MCF 10A (cell line): ENCODE measurements at places on chromosomes 13 and 19. TPM values are rescaled to one million over a fixed set of nuclear protein-coding genes. Genes with fewer than 3 reads are reported as not detected.
A peak's percentile ranks its signal among the peaks of the same experiment; 100 is the strongest.

MISP3 gene
- 0.32 and 0.54 TPM in 2 replicates for total RNA-seq

MZF1 gene
- total RNA-seq, result 50.7 and 51.9 TPM in 2 replicates

SH2D3A gene
- 28.5 and 76.7 TPM in 2 replicates for total RNA-seq

ZNF587 gene
- total RNA-seq, result 32.4 and 34.2 TPM in 2 replicates

TIMM29 gene
- 18.3 and 19.3 TPM in 2 replicates for total RNA-seq

PSG2 gene
- total RNA-seq, result not detected in 2 replicates

C19orf38 gene
- 0.30 and 0.49 TPM in 2 replicates for total RNA-seq

PEG3 gene
- total RNA-seq, result not detected in 2 replicates

PDX1 gene
- 0.17 and 0.35 TPM in 2 replicates for total RNA-seq

NKG7 gene
- not detected in 2 replicates for total RNA-seq

MED25 gene
- 39.9 and 43.2 TPM in 2 replicates for total RNA-seq

MYO16 gene
- not detected in 2 replicates for total RNA-seq

LILRB1 gene
- not detected in 2 replicates for total RNA-seq

DNA sequence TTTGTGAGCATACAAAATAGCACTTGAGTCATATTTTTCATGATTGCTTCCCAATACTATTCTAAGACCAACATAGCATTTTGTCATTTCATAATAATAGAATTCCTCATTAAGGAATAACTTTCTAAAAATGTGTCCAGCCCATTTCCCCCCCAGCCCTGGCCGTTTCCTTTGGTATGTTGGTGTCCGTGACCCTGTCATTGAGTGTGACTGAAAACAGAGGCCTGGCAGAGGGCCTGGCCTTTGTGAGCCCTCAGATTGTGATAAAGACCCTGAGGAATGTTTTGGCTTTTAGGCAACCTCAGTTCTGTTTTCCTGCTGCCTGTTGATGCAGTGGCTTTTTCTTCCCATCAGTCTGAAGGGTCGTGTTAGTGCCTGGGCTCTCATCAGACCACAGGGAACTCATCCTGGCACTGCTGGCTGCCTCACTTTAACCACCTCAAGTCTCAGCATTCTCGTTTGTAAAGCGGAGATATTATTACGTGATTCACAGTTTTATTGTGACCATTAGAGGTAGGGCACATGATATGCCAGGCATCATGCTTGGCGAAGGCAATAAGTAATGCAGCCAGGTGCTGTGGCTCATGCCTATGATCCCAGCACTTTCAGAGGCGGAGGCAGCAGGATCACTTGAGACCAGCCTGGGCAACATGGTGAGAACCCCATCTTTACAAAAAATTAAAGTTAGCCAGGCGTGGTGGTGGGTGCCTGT, 13.8 kb downstream of the SPINT2 start:
- H3K4me3 ChIP-seq, result no peak overlapping the region
- H3K4me1 ChIP-seq, result peaks cover 11% of the 10 kb centered on the region
- DNase-seq, result no peak
- H3K36me3 ChIP-seq, result peaks cover 15% of the 10 kb centered on the region
- no peaks in the 10 kb centered on the region for H3K27me3 ChIP-seq
- peak overlapping the region; percentile 27 for H3K27ac ChIP-seq

GRCh38 chr19:42115219-42115618, 17.0 kb downstream of the POU2F2 start:
- no peak for DNase-seq
- no peaks in the 10 kb centered on the region for H3K36me3 ChIP-seq
- no peaks in the 10 kb centered on the region for H3K27me3 ChIP-seq
- no peak overlapping the region for H3K27ac ChIP-seq

- H3K4me1 ChIP-seq, result no peaks in the 10 kb centered on the region
- no peaks in the 10 kb centered on the region for H3K27me3 ChIP-seq
- no peak overlapping the region for H3K4me3 ChIP-seq
- no peak overlapping the region for H3K27ac ChIP-seq
- H3K36me3 ChIP-seq, result peaks cover 6% of the 10 kb centered on the region
Measured at GRCh38 chr13:89541091-89542030, 1806.1 kb upstream of the MIR17HG start.

DNA sequence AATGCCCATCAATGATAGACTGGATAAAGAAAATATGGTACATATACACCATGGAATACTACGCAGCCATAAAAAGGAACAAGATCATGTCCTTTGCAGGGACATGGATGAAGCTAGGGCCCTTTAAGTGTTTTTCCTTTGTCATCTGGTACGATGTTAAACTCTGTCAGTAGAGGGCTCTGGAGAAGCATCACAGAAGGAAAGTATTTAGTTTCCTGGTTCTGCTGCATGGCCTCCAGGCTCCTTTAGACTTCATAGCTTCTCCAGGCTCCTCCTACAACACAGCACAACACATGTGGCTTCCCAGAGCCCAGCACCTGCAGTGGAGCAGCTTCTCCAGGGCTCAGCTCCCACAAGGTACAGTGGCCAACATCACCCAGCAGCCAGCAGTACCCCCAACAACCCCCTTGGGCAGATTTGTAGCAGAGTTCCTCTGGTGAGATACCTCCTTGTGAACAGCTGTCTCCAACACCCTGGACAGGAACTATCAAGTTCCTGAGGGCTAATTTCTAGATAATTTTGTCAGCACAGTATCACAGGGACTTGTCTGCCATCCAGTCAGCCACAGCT, 63.4 kb downstream of the KCTD12 start:
- H3K36me3 ChIP-seq, result no peaks in the 10 kb centered on the region
- no peak overlapping the region for H3K4me3 ChIP-seq
- no peaks in the 10 kb centered on the region for H3K4me1 ChIP-seq
- peaks cover 12% of the 10 kb centered on the region for H3K27me3 ChIP-seq

DNA sequence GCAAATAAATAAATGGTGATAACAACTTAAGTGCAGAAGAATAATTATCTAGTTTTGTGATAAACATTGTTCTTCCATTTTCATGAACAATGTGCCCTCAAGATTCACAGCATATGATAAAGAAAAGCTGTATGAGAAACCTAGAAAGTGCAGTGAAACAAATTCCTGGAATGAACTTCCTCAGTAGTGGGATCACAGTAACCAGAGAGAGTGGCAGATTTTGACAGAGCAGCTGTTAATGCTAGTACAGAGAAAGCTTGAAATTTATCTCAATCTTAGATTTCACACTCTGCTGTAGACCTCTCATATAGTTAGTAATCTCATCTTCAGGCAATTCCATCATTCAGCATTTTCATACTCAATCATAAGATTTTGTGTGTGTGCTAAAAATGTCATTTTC, 664.9 kb downstream of the PCDH9 start:
- no peak overlapping the region for H3K27ac ChIP-seq
- no peaks in the 10 kb centered on the region for H3K4me1 ChIP-seq
- no peaks in the 10 kb centered on the region for H3K27me3 ChIP-seq
- H3K36me3 ChIP-seq, result no peaks in the 10 kb centered on the region

DNA sequence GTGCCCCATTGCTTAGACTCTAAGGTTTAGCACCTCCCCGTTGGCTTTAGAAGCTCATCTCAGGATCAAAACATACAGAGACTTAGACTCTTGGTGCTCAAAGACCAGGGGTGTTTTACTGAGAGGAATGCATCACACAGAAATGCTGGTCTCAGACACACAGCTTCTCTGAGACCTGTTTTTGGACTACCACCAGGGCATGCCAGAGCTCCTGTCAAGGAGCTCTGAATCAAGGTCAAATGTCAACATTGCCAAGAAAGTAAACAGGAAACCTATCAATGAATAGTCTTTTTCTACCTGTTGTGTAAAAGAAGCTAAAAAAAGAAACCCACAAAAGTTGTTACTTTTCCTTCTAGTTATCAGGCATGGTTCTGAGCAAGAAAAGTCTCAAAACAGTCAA, 149.2 kb downstream of the COL4A1 start:
- DNase-seq, result no peak
- no peaks in the 10 kb centered on the region for H3K27me3 ChIP-seq
- H3K4me1 ChIP-seq, result no peaks in the 10 kb centered on the region
- no peak overlapping the region for H3K4me3 ChIP-seq
- H3K36me3 ChIP-seq, result peaks cover 20% of the 10 kb centered on the region

DNA sequence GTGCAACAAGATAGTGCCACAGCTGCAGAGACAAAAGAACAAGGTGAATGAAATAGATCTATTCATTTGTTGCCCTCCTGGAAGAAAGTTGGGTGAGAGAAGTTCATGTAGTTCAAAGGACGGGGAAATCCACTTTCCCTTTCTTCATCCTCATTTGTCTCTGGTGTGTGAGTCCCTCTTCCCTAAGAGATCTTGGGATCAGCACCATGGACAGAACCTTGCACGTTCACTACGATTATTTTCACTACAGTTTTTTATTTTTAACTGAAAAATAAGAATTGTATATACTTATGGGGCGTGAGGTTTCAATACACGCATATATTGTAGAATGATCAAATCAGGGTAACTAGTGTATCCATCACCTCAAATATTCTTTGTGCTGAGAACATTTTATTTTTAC, 29.2 kb downstream of the NLRP5 start:
- no peaks in the 10 kb centered on the region for H3K27me3 ChIP-seq
- H3K27ac ChIP-seq, result no peak overlapping the region
- H3K36me3 ChIP-seq, result no peaks in the 10 kb centered on the region
- peak; percentile 11 for DNase-seq

GRCh38 chr13:20411638-20412342, 113.9 kb downstream of the CRYL1 start:
- DNase-seq, result no peak
- peaks cover 6% of the 10 kb centered on the region for H3K36me3 ChIP-seq
- H3K27ac ChIP-seq, result no peak overlapping the region
- H3K27me3 ChIP-seq, result no peaks in the 10 kb centered on the region

DNA sequence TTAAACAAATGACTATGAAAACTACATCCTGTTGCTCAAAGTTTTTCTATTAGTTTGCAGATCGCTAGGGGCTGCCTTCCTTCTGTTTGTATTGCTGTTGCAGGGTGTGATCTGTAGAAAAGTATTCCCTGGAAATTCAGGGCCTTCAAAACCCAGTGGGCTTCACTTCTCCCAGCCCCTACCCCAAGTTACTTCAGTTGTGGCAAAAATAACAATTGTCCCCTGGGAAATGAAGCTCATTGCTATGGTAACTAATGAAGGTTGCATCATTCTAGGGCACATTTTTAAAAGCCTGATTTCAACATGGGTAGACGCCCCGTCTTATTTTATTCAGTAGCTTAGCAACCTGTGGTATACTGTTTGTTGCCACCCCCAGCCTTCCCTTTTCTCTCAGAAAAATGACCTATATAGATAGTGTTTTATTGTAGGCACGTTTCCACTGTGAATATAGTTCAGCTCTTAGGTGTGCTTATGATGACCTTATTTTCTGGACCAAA, 60.9 kb downstream of the WDFY2 start:
- peak overlapping the region; percentile 52 for H3K4me3 ChIP-seq
- peaks cover 39% of the 10 kb centered on the region for H3K4me1 ChIP-seq

DNA sequence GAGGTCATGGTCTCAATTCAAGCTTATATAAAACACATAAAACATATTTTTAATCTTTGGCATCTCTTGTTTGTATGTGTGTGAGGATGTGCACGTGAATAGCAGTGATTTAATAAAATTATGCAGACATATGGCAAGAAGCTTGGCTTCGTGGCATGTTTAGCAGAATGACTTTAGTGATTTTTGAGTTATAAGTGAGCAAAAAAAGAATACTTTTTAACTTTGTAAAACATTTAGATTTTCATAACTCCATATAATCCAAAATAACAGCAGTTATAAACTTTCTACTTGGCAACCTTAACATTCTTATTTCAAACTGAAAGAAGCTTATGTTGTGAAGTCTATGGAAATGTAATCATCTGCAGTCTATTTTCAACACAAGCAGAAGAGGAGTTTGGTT, 120.6 kb downstream of the SLITRK1 start:
- no peak overlapping the region for H3K4me3 ChIP-seq
- H3K4me1 ChIP-seq, result no peaks in the 10 kb centered on the region
- H3K27ac ChIP-seq, result no peak overlapping the region
- no peaks in the 10 kb centered on the region for H3K27me3 ChIP-seq
- no peak for DNase-seq

DNA sequence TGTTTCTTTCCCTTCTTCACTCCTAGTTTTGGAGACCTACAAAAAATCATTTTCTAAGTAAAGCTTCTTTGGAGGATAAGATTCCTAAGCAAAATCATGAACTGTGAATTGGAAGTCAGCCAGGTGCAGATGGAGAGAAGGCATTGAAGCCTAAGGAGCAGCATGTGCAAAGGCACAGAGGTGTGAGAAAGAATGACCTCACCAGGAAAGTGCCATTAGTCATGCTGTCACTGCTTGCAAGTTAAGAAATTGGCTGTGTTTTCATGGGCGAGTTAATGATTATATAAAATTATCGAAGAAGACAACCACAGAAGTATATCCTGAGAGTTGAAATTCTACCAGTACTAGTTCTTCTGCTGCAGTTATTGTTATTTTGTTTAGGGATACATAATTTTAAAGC, 80.3 kb upstream of the KLHL1 start:
- no peak for DNase-seq
- H3K36me3 ChIP-seq, result no peaks in the 10 kb centered on the region
- H3K27me3 ChIP-seq, result peaks cover 29% of the 10 kb centered on the region
- H3K4me1 ChIP-seq, result no peaks in the 10 kb centered on the region

DNA sequence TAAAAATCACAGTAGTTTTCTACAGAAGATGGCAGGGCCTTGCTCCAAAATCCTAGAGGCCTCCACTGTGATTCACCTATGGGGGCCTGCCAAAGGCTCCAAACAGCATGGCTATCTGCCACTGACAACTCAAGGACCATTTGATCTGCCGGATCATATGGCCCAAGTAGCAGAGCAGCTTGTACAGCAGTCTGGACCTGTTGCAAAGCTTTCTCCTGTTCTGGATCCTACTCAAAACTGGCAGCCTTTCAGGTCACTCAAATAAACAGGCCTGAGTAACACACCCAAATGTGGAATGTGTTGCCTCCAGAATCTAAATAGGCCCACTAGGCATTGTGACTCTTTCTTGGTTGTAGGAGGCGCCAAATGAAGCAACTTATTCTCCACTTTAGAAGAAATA, 1049.3 kb downstream of the PCDH9 start:
- H3K4me1 ChIP-seq, result no peaks in the 10 kb centered on the region
- no peaks in the 10 kb centered on the region for H3K36me3 ChIP-seq
- H3K27me3 ChIP-seq, result no peaks in the 10 kb centered on the region

GRCh38 chr13:25864116-25864515, 187.7 kb downstream of the SHISA2 start:
- no peak for DNase-seq
- H3K36me3 ChIP-seq, result no peaks in the 10 kb centered on the region
- no peaks in the 10 kb centered on the region for H3K27me3 ChIP-seq
- H3K4me1 ChIP-seq, result peaks cover 25% of the 10 kb centered on the region
